Activated naive CD8-positive, alpha-beta T cell treated with anti-CD3 and anti-CD28 coated beads, Interleukin-2, amount 10 ng/mL, durations not matched to agents 7 days and 5 days (primary cell): ENCODE measurements at places on chromosomes 2 and 18. TPM values are rescaled to one million over a fixed set of nuclear protein-coding genes. Genes with fewer than 3 reads are reported as not detected.

DNA sequence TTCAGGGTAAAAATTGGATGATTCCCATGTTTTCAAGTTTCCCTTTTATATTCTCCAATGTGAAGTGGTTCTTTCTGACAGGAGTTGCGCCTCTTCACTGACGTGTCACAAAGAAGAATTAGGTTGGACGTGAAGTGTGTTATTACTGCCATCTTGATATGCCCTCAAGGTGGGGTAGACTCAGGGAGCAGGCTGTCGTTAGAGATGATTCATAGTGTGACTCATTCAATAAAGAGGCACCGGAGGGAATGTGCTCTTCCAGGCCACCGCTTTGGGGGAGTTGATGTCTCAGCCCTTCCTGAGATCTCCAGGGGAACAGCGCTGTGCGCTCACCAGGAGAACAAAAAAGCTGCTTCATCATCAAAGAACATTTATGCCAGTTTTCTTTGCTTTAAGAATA, 3.6 kb upstream of the DGKD start:
- no peak for DNase-seq

Gene ECEL1
- total RNA-seq = not detected

Gene RASGRP3
- total RNA-seq = 7.5 TPM

Gene RTP5
- 0.60 TPM for total RNA-seq

Gene RAB31
- 3.6 TPM for total RNA-seq
